A549 treated with GW870086 at 1 μM for 4 hours (cell line): ENCODE measurements at places on chromosomes 6 and 20. TPM values are rescaled to one million over a fixed set of nuclear protein-coding genes. Genes with fewer than 3 reads are reported as not detected.

ARMC2 gene
- total RNA-seq, result 1.3 to 2.5 TPM (median 1.9 TPM) in 5 replicates

RAET1E gene
- 1.8 to 3.8 TPM (median 3.2 TPM) in 5 replicates for total RNA-seq

RGS17 gene
- total RNA-seq, result 5.0 to 9.0 TPM (median 8.1 TPM) in 5 replicates

KATNA1 gene
- 9.6 to 11.8 TPM (median 10.5 TPM) in 5 replicates for total RNA-seq

RHAG gene
- 0.06 to 0.15 TPM (median 0.09 TPM) in 3 of 5 replicates, not detected in the others for total RNA-seq

RIN2 gene
- 23.4 to 27.0 TPM (median 23.5 TPM) in 5 replicates for total RNA-seq

TNFAIP3 gene
- total RNA-seq, result 15.2 to 31.0 TPM (median 19.7 TPM) in 5 replicates

LCA5 gene
- total RNA-seq, result 0.43 to 0.84 TPM (median 0.79 TPM) in 5 replicates

ZSCAN23 gene
- not detected in 5 replicates for total RNA-seq
